ENCODE measurements at places on chromosomes 6 and 20.

- no peak for DNase-seq
These were observed 26.1 kb downstream of the SH3BGRL2 start for GRCh38 chr6:79657238-79657637.

GRCh38 chr6:116329156-116329555 lies 41.6 kb upstream of the DSE start:
- peak; percentile 71 for DNase-seq

GRCh38 chr20:59512651-59513050 lies 91.7 kb upstream of the PHACTR3 start:
- no peak for DNase-seq

- DNase-seq = peak; percentile 32
These were observed 2.3 kb downstream of the PM20D2 start for GRCh38 chr6:89148016-89148750.

DNA sequence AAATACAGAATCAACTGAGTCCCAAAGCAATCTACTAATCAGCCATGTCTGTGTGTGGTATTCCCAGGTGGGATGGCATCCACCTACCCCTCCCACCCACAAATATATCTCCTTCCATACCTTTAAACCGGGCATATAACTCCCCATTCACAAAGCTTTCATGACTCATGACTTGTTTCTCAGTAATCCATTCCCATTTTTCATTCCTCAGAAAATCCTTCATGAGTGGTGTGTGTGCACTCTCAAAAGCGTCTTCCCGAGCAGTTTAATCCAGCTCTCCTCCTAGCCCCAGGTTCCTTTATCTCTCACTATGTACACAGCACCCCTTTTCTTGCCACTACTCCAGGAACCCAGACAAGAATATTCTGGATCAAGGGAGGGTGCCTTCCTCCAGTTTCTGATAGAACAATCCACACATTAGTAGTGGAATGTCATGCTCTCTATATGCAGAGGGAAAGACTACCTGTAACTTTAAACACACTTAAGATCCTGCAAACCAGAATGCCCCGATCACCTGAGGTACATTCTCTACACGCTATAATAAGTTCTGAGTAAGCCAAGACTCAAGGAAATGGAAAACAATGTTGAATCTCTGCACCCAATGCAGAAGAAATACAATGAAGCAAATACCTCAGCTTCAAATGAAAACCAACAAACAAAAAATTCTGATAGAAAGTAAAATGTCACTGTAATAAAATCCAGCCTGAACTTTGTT lies 55.7 kb upstream of the IPCEF1 start:
- DNase-seq = no peak

- DNase-seq = no peak
These were observed 102.5 kb downstream of the PAK5 start for GRCh38 chr20:9736373-9736772.

DNA sequence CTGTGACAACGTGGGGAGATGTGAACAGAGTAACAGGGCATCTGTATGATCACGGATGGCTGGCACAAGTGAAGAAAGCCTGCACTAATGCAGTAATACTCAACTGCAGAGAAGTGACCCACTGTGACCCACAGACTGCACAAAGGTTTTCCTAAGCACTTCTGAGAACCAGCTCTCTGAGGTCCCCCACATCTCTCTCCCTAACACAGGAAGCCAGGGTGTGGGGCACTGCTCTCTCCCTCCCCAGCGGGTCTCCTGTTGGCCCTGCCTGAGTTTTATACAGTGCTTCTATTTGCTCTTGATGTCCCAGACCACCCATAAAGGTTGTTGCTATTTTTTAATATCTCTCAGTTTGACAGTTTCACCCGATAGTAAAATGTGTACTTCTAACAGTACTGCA lies 11.3 kb downstream of the APMAP start:
- no peak for DNase-seq

- DNase-seq = peak; percentile 98
These were observed 649.1 kb upstream of the GJE1 start for GRCh38 chr6:141483598-141484061.

- no peak for DNase-seq
These were observed 77.3 kb downstream of the SEL1L2 start for GRCh38 chr20:13913131-13913530.

DNA sequence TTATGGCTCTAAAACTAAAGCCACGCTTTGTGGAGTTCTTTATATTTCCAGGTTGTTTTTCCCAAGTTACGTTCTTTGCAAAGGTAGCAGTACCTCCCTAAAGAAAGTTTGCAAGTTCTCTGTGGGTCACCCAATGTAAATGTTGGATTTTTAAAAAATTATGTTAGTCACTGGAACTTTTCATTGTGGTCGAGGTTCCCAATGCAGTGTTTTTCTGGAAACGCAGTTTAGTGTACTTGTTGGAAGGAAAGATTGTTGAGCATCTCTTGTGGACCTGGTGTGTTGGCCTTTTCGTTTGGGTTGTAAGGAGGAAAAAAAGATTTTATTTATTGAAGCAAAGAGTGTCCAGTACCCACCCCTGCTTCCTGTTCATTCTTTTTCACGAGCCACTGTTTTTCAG lies 1.4 kb downstream of the TOP1 start:
- no peak for DNase-seq

Data from fibroblast of skin of back (primary cell).